ENCODE measurements at places on chromosomes 11 and 22.

- DNase-seq, result no peak
- H3K4me1 ChIP-seq, result peaks cover 30% of the 10 kb centered on the region
- no peaks in the 10 kb centered on the region for H3K27me3 ChIP-seq
- H3K36me3 ChIP-seq, result peaks cover 25% of the 10 kb centered on the region
- no peak overlapping the region for H3K4me3 ChIP-seq
Measured at GRCh38 chr22:31085928-31086327, 4.8 kb downstream of the SMTN start.

DNA sequence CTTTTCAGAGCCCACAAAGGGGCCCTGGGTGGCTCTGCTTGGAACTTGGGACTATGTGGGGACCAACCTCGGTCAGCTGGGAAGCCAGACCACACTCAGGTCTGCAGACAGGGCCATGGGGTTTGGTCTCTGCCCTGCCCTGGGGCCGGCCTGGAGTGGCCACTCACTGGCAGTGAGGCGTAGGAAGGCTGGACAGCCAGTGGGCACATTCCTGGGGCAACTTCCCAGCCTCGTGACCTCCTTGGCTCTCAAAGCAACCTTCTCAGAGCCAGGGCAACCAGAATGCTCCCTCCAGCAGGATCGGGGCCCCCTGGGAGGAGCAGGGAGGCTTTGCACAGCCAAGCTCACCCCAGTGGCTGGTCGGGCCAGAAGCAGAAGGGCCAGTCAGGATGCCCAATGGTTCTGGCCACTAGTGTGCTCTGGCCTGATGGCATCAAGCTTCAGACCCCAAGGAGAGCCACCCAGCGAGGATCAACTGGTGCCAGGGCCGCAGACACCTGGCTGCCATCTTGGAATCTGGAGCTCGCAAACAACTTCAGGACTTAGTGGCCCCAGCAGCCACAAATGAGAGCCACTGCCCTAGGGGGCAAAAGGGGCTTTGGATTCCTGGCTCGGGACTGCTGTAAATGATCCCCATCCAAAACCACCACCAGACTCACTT is 87.1 kb downstream of the MYEOV start:
- DNase-seq, result no peak
- 0 out of 2 replicates have a peak, but pooled peaks cover 5% of the 10 kb centered on the region for H3K4me1 ChIP-seq
- no peak overlapping the region for H3K27ac ChIP-seq
- H3K27me3 ChIP-seq, result no peaks in the 10 kb centered on the region

- H3K27ac ChIP-seq, result no peak overlapping the region
- no peak for DNase-seq
- no peak overlapping the region for H3K4me3 ChIP-seq
- no peaks in the 10 kb centered on the region for H3K4me1 ChIP-seq
Measured at GRCh38 chr22:24021304-24021703, 10.2 kb downstream of the CABIN1 start.

DNA sequence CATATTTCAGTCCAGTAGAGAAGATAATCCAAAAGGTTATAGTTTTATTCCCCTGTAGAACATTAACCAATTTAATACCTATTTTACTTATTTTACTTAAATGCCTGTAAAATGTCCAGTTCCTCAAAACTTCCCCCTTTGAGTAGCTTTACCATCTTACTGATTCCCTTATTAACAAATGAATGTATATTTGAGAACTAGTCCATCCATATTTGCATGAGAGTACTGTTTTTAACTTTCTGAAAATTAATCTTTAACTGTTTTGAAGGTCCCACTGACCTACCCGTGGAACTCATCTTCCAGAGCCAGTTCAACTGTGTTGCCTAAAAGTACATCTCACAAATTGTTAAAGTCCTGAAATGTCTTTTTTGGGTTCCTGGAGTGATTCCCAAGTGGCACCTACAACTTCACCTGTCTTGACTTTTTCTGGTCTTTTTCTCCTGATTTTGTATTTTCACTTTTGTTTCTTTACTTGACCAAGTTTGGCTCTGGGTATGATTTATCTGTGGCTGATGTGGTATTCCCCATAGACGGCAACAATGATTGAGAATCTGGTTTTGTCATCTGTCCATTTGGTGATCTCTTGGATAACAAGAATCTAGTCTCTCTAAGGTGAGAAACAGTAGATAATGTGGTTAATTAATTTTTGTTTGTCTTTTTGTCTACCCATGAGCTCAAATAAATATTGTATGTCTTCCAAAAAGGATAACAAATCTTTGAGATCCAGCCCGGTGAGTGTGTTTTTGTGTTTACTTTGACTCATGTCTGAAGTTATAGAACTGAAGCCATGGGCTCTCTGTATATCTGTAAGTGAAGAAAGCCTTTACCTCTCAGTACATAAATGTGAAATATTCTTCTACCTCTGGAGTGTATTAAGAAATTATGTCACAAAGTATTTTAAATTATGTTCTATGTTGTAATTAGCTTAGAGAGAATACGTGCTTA is 174.2 kb downstream of the ETS1 start:
- no peaks in the 10 kb centered on the region for H3K36me3 ChIP-seq
- peak overlapping the region; percentile 5 for H3K27ac ChIP-seq
- DNase-seq, result peak; percentile 91
- no peak overlapping the region for H3K4me3 ChIP-seq

DNA sequence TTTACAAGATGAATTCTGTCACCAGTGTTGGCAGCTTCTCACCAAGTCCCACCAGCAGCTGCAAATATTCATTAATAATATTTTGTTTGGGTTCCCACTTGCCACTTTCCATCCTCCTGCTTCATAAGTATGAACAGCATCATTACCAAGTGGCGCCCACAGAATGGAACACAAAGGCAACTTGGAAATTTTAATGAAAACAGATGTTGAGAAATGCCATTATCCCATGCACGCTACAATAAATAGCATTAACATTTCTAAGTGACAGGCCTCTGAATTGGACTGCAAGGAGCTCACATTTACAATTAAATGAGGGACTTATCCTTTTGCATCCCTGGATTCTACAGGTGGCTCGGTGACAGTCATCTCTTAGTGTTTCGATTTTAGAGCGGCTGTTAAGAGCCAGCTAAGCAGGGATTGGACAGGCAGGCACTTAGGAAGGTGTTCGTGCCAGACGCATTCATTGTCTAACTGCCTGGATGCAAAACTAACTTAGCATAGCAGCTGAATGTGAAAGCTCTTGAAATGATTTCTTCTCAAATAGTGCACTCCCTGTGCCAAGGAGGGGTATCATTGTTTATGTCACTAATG is 170.3 kb downstream of the KIRREL3 start:
- no peaks in the 10 kb centered on the region for H3K4me1 ChIP-seq
- DNase-seq, result no peak
- no peak overlapping the region for H3K27ac ChIP-seq

GRCh38 chr11:61618978-61619377 is 38.1 kb upstream of the SYT7 start:
- H3K27ac ChIP-seq, result no peak overlapping the region
- no peak for DNase-seq
- no peak overlapping the region for H3K4me3 ChIP-seq
- H3K4me1 ChIP-seq, result peaks cover 28% of the 10 kb centered on the region
- H3K36me3 ChIP-seq, result no peaks in the 10 kb centered on the region

GRCh38 chr11:42526426-42526825 is 785.4 kb upstream of the API5 start:
- no peaks in the 10 kb centered on the region for H3K27me3 ChIP-seq
- no peak for DNase-seq
- no peak overlapping the region for H3K27ac ChIP-seq
- H3K36me3 ChIP-seq, result no peaks in the 10 kb centered on the region
- H3K4me3 ChIP-seq, result no peak overlapping the region

DNA sequence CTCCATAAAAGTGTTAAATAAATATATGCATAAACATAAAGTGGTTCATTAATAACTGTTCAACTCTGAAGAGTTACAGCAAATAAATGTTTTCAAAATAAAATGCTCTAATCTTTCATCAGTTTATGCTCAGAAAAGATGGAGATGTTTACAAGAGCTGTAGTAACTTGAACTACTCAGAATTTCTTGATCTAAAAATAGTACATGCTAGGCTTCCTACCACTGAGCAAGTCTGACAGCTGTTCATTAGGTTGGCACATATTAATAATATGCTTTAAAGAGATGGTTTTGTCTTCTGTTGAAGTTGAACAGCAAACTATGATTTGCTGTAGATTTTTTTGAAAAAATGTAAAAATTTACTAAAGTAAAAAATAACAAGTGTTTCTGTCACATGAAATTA is 10.8 kb upstream of the SLN start:
- H3K4me1 ChIP-seq, result no peaks in the 10 kb centered on the region
- DNase-seq, result no peak
- no peaks in the 10 kb centered on the region for H3K36me3 ChIP-seq
- no peak overlapping the region for H3K27ac ChIP-seq

DNA sequence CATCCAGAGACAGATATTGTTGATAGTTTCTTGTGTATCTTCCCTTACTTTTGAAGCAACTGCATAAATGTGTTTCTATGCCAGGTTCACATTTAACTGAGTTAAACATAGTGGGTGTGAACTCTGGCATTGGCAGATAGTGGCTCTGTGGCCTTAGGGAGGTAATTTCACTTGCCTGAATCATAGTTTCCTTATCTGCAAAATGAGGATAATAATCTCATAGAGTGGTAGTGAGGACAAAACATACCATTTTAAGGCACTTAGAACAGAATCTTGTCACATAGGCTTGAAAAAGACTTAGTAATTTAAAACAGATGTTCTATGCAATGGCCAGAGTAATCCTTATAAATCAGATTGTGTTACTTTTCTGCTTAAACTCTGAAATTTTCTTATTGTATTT is 56.4 kb upstream of the SYN3 start:
- H3K27me3 ChIP-seq, result no peaks in the 10 kb centered on the region
- no peaks in the 10 kb centered on the region for H3K4me1 ChIP-seq
- H3K36me3 ChIP-seq, result no peaks in the 10 kb centered on the region
- no peak overlapping the region for H3K27ac ChIP-seq

GRCh38 chr22:19036523-19037273 is 85.5 kb downstream of the DGCR2 start:
- H3K27me3 ChIP-seq, result no peaks in the 10 kb centered on the region
- H3K4me1 ChIP-seq, result no peaks in the 10 kb centered on the region
- no peak overlapping the region for H3K27ac ChIP-seq
- no peak for DNase-seq
- H3K36me3 ChIP-seq, result no peaks in the 10 kb centered on the region

GRCh38 chr11:131957201-131957600 is 586.8 kb downstream of the NTM start:
- no peak for DNase-seq
- H3K27me3 ChIP-seq, result no peaks in the 10 kb centered on the region
- H3K4me3 ChIP-seq, result no peak overlapping the region
- H3K27ac ChIP-seq, result no peak overlapping the region
- H3K4me1 ChIP-seq, result no peaks in the 10 kb centered on the region

- H3K36me3 ChIP-seq, result no peaks in the 10 kb centered on the region
- no peak overlapping the region for H3K27ac ChIP-seq
- H3K27me3 ChIP-seq, result no peaks in the 10 kb centered on the region
- no peak for DNase-seq
- peaks cover 22% of the 10 kb centered on the region for H3K4me1 ChIP-seq
Measured at GRCh38 chr11:6617315-6617781, 1.9 kb downstream of the TPP1 start.

DNA sequence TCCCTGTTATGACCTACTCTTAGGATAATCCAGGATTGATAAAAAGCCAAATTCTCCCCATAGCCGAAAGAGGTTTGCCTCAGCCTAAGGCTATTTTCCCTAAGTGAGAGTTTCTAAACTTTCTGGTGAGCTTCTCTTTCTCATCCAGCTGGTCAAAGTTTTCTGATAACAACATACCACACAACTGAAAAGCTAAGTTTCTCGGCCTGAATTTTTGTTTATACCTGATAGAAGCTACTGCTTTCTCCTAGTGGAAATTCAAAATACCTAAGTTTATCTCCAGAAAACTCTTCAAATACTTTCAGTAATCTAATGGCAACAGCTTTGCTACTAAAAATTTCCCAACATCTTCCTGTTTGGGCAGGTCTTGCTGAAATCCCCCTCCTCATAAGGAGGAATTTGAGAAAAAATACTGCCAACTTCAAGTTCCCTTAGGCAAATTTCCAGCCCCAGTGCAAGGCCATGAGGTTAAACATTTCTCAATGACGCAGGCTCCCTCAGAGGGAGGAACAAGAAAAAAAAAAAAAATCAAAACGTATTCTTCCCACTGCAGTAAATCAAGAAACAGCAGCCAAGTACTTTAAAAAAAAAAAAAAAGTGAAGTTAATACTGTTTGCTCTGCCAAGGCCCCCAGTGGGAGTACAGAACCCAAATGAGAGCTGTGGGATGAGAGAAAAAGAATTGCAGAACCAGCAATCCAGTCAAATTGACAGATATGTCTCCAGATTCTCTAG is 127.0 kb downstream of the MRTFA start:
- H3K27me3 ChIP-seq, result no peaks in the 10 kb centered on the region
- no peaks in the 10 kb centered on the region for H3K36me3 ChIP-seq
- no peak for DNase-seq
- H3K27ac ChIP-seq, result no peak overlapping the region
- H3K4me3 ChIP-seq, result no peak overlapping the region
- peaks cover 17% of the 10 kb centered on the region for H3K4me1 ChIP-seq

GRCh38 chr11:94120946-94121345 is 7.7 kb upstream of the PANX1 start:
- H3K4me1 ChIP-seq, result peaks cover 21% of the 10 kb centered on the region
- peak overlapping the region; percentile 48 for H3K27ac ChIP-seq
- no peak overlapping the region for H3K4me3 ChIP-seq
- no peaks in the 10 kb centered on the region for H3K36me3 ChIP-seq
- H3K27me3 ChIP-seq, result no peaks in the 10 kb centered on the region

- H3K4me1 ChIP-seq, result peaks cover 5% of the 10 kb centered on the region
Measured at GRCh38 chr11:120465921-120466534, 45.5 kb upstream of the GRIK4 start.

GRCh38 chr11:26607725-26608506 is 35.9 kb upstream of the MUC15 start:
- H3K4me3 ChIP-seq, result no peak overlapping the region
- DNase-seq, result no peak
- no peaks in the 10 kb centered on the region for H3K4me1 ChIP-seq
- H3K36me3 ChIP-seq, result no peaks in the 10 kb centered on the region
- H3K27me3 ChIP-seq, result no peaks in the 10 kb centered on the region

DNA sequence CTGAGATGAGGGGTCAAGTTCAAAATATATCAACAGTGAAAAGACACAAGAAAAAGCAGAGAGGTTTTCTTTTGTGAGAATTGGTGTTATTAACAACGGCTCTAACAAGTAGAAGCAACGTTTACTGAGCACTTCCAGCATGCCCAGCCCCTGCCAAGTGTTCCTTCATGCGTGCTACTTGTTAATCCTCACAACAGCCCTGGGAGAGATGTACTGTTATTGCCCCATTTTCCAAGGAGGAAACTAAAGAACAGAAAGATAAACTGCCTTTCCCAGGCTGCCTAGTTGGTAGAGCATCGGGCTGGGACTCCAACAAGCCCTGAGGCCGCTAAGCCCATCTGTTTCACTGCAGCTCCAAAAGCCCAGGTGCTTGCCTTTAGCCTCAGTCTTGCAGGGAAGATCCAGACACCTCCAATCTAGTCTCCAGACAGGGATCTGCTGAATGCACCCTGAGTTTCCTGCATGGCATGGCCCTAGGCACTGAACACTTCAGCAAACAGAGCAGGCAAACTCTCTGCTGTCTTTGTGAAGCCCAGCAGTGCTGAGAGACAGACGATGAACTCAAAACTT is 25.5 kb downstream of the SPATA19 start:
- H3K36me3 ChIP-seq, result no peaks in the 10 kb centered on the region
- no peaks in the 10 kb centered on the region for H3K4me1 ChIP-seq
- no peaks in the 10 kb centered on the region for H3K27me3 ChIP-seq
- H3K27ac ChIP-seq, result no peak overlapping the region
- no peak for DNase-seq

GRCh38 chr11:95650276-95650675 is 139.3 kb downstream of the FAM76B start:
- DNase-seq, result no peak
- H3K4me1 ChIP-seq, result no peaks in the 10 kb centered on the region
- H3K36me3 ChIP-seq, result no peaks in the 10 kb centered on the region
- peaks cover 65% of the 10 kb centered on the region for H3K27me3 ChIP-seq
- H3K27ac ChIP-seq, result no peak overlapping the region
- no peak overlapping the region for H3K4me3 ChIP-seq

Data from PC-3 (cell line).